MV-4-11 (cell line): ENCODE measurements at places on chromosomes 12 and 14.
A peak's percentile ranks its signal among the peaks of the same experiment; 100 is the strongest.

- peak; percentile 53 for DNase-seq
Measured at GRCh38 chr14:77301103-77301502, 19.6 kb downstream of the POMT2 start.

- no peak for DNase-seq
Measured at GRCh38 chr14:51595881-51596455, 55.7 kb upstream of the FRMD6 start.

GRCh38 chr14:74231784-74232183 is 7.5 kb upstream of the VSX2 start:
- DNase-seq = no peak

GRCh38 chr12:47888153-47888819 is 16.5 kb downstream of the VDR start:
- DNase-seq = no peak

- no peak for DNase-seq
Measured at GRCh38 chr14:59925797-59926196, 5.9 kb downstream of the LRRC9 start.

DNA sequence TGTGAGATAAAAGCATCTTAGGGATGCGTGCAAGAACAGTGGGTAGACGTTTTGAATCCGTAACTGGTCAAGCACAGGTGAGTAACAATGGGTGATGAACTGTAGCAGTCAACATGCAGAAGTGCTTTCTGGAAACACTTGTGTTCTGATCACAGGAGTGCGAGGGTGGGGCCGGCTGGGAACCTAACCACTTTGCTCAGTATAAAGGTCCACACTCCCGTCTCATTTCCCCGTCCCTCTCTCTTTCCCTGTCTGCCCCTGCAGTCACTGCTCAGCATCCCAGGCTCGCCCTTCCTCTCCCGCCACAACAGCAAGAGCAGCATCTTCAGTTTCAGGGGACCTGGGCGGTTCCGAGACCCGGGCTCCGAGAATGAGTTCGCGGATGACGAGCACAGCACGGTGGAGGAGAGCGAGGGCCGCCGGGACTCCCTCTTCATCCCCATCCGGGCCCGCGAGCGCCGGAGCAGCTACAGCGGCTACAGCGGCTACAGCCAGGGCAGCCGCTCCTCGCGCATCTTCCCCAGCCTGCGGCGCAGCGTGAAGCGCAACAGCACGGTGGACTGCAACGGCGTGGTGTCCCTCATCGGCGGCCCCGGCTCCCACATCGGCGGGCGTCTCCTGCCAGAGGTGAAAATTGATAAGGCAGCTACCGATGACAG is 127.1 kb downstream of the FIGNL2 start:
- no peak for DNase-seq

GRCh38 chr14:50060871-50061663 is 55.3 kb downstream of the VCPKMT start:
- DNase-seq = peak; percentile 98

- no peak for DNase-seq
Measured at GRCh38 chr12:3199551-3200031, 122.4 kb downstream of the TSPAN9 start.

- no peak for DNase-seq
Measured at GRCh38 chr12:8823565-8824300, 1.3 kb downstream of the A2ML1 start.

- DNase-seq = peak; percentile 13
Measured at GRCh38 chr12:49369411-49370145, 2.3 kb downstream of the SPATS2 start.

- peak; percentile 61 for DNase-seq
Measured at GRCh38 chr12:56258068-56258819, at the start of gene ANKRD52. Gene ANKRD52 (minus strand): TSS chr12:56258384. CDS start chr12:56258269, 115 bp downstream.

- no peak for DNase-seq
Measured at GRCh38 chr14:32492457-32492856, 163.4 kb downstream of the AKAP6 start.

DNA sequence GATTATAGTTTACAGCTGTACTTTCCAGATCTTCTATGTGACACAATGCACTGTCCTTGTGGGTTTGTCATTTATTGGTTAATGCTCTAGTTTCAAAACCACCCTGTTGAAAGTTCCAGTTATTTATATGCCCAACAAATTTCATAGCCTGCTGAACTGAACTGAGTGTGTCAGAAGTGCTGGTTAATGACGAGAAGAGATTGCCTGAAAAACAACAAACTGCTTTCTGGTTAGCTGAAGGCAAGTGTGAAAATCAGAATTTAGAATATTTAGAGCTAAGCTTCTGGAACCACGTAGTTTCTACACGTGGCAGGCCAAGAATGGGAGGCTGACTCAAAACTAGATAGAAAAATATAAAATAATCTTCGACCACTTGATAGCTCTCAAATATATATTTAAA is 19.1 kb upstream of the RIN3 start:
- DNase-seq = peak; percentile 70

DNA sequence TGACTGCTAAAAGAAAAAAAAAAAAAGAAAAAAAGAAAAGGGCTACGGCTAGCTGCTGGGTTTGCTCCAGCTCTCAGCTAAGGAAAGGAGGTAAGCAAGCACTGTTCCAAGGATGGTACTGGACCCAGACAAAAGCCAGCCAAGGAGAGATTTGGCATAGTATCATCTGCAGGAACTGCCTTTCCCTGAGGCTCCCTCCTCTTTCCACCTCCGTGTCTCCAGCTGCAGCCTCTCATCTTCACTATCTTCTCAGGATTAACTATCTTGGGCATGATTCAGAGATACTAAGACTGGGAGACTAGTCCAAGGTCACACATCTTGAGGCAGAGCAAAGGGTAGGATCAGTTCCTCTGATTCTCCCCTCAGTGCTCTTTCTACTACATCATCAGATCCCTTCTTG is 6.0 kb downstream of the KITLG start:
- DNase-seq = no peak

DNA sequence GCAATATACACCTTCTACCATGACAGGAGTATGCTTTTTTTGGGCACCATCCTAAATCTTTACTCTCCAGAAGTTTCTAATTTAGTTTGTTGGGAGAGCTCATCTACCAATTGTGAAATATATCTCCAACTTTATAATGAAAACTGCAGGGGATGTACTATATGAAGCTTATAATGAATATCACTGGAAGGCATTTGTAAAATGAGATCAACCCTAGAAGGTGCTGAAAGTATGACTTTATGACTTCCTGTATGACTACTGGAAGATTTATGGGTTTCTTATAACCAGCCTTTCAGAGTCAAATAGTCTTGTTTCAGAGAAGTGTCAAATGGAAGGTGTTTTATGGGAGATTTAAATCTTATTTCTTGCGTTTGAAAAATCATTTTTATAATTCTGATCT is 122.9 kb downstream of the MYRFL start:
- DNase-seq = peak; percentile 14

DNA sequence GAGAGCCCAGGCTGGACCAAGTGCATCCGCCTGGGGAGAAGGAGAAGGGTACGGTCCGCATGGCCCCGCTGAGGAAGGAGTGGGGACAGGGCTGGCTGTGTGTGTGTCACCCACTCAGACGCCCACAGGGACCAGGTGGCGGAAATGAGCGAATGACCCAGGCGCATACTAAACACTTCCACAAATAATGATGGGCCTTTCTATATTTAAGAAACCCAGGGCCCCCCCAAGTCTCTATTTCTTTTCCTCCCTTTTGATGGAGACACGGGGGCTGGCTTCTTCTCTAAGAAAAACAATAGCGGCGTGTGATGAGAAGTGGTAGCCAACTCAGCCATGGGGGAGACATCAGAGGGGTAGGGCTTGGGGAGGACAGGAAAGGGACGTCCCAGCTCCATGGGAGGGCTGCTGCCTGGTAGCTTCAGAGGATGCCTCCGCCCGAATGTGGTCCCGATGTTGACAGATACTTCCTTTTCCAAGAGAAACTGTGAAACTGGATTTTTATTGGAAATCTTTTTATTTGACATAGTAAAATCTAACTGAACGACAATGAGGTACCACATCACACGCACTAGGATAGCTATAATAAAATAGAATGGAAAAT is 6.3 kb upstream of the MAP1LC3B2 start:
- DNase-seq = no peak

DNA sequence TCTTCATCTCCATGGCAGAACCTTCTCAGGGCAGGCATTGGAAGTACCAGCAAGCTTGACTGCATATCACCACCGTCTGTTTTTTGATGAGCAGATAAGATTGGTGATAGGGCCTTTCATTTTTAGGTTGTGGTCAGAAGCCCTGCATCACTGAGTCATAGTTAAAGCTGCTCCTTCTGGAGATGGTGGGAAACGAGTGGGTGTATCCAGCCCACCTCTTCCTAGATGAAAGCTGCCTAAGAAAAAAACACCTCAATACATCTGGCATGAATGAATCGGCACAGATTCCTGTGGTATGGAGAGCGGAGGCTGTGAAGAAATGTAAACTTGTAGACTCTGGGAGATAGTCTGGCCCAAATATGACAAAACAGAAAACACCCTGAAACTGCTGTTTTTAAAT is 248.7 kb upstream of the EGLN3 start:
- DNase-seq = no peak

DNA sequence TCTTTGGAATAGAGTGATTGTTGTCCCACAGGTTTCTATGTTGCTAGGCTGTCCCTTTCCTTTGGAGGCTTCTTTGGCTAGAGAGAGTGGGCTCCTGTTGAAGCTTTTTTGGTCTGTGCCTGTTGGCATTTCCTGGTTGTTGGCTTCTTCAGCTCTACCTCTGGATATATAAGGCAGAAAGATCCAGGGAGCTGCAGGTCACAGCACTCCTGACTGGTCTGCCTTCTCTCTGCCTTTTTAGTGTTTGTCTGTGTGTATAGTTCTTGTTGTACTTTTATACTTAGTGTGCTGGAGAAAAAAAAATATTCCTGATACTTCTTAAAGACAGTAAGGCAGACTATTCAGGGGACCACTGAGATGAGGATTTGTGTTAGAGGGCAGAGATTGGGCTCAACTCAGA is 202.7 kb downstream of the FBXL14 start:
- DNase-seq = no peak

DNA sequence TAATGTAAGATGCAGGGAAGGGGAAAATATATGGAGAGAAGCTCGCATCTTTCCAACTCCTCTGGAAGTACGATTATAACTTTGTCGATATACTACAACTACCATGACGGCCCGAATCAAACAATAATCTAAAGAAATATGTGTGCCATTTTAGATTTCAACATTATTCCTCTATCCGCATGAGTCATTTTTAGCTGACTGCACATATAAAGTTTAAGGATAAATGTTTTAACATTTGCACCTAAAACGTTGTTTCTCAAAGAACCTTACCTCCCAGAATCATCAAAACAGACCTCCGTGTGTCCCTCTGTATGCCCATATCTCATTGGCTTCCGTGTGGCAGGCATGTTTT is 482 bp downstream of the WDHD1 start:
- DNase-seq = no peak

DNA sequence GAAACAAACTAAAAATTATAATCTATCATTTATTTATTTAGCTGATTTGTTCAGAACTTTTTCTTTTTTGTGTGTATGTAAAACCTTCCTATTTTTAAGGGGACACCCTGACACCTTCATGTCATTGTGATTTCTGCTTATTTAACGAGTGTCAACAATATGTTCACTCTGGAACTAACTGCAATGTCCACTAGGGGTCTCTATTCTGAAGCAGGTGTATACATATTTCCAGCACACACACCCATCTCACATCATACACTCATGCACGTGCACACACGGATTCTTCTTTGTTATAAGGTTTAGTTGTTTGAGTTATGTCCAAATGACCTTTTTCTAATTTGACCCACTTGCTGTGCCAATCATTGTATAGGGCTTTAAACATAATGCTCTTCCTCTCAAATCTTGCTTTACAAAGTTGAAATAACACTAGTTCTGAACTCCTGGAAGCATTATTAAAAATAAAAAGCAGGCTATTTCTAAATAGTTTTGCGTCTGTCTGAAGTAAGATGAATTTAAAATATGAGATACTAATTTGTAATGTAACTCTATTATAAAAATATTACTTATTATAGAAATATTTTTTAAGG is 15.5 kb downstream of the E2F7 start:
- DNase-seq = peak; percentile 58

GRCh38 chr14:78690836-78691235 is 520.7 kb downstream of the NRXN3 start:
- DNase-seq = no peak

GRCh38 chr12:61713121-61713520 is 547.1 kb upstream of the USP15 start:
- DNase-seq = peak; percentile 72

DNA sequence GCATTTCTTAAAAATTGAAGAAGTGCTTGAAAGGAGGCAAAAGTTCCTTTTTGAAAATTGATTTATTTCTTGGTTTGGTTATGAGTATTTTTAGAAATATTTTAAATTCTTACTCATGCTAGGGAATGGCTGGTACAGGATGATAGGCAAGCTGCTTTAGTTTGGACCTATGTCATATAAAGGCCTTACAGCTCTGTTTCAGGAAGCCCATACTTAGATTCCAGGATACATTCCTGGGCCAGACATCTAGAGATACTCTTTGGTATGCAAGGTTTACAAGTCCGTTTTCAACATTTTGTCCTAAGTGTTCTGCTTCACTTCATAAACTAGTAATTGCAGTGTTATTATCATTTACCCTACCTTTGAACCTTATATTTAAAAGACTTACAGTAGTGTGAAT is 186.8 kb downstream of the FUT8 start:
- DNase-seq = no peak

- peak; percentile 30 for DNase-seq
Measured at GRCh38 chr12:31702047-31702446, 26.8 kb downstream of the AMN1 start.

- no peak for DNase-seq
Measured at GRCh38 chr14:34539407-34540180, at the start of gene EAPP. Gene EAPP (minus strand): TSS chr14:34539701. CDS start chr14:34539628, 73 bp downstream.

DNA sequence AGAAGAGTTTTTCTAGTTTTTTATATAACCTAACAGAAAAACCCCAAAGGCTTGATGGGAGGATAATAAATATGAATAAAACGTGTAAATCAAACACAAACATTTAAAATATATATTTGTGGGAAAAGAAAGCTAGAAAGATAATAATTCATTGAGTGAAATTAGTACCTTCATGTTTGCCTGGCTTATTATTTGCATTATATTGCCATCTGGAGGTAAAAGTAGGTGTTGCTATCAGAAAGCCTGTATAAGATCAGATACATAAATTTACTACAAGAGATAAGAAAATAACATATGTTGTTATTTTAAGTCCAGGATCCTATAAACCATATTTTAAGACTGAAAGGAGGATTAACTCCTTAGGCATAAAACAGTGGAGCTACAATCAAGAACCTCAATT is 77.7 kb downstream of the NTS start:
- no peak for DNase-seq

DNA sequence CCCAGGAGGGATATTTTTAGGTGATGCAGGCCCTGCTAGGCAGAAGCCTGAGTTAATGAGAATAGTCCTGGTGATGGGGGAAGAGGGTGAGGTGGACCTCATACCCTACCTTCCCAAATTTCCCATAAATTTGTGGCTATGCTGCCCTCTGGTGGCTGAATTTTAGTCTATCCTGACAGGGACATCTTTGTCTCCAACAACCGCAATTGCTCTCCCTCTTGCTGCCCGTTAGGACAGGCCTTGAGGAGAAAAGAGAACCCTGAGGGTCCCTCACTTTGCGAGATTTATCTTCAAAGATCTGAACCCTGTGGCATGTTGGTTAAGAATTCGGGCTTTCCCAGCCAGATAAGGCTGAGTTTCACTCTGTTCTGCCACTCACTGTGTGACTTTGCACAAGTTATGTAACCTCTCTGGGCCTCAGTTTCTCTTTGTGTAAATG is 9.8 kb upstream of the ZNF385A start:
- DNase-seq = peak; percentile 56

- DNase-seq = no peak
Measured at GRCh38 chr14:36856095-36856878, 194.6 kb downstream of the PAX9 start.
